ENCODE measurements at places on chromosomes 5 and 9. TPM values are rescaled to one million over a fixed set of nuclear protein-coding genes. Genes with fewer than 3 reads are reported as not detected.
A peak's percentile ranks its signal among the peaks of the same experiment; 100 is the strongest.

GRCh38 chr9:91419222-91420191 lies 4.1 kb downstream of the NFIL3 start:
- no peak for DNase-seq

- no peak for DNase-seq
Measured at GRCh38 chr5:18544421-18544820, 910.2 kb downstream of the TAF11L14 start.

- no peak for DNase-seq
Measured at GRCh38 chr5:22500556-22500955, 352.6 kb downstream of the CDH12 start.

DNA sequence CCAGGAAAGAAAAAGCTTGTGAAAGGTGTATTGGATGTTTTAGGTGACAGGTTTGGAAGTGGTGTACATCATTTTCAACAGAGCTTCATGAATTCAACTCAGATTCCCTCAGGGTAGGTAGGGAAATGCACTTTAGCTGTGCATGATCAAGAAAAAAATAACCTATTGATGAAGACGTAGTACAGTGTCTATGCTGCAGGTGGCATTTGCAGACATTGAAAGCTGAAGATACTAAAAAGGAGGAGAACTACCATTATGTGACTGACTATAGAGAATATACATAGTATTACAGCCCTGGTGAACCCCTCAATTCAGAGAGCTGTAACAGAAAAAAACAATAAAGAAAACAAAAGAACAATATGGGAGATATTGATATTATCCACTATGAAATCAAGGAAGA lies 2344.7 kb upstream of the ACO1 start:
- DNase-seq: no peak

GRCh38 chr9:136079211-136079915 lies 15.7 kb downstream of the NACC2 start:
- DNase-seq: peak; percentile 77

- DNase-seq: no peak
Measured at GRCh38 chr5:38009749-38010358, 170.0 kb upstream of the GDNF start.

GRCh38 chr9:27462846-27463245 lies 61.2 kb upstream of the IFNK start:
- DNase-seq: no peak

DNA sequence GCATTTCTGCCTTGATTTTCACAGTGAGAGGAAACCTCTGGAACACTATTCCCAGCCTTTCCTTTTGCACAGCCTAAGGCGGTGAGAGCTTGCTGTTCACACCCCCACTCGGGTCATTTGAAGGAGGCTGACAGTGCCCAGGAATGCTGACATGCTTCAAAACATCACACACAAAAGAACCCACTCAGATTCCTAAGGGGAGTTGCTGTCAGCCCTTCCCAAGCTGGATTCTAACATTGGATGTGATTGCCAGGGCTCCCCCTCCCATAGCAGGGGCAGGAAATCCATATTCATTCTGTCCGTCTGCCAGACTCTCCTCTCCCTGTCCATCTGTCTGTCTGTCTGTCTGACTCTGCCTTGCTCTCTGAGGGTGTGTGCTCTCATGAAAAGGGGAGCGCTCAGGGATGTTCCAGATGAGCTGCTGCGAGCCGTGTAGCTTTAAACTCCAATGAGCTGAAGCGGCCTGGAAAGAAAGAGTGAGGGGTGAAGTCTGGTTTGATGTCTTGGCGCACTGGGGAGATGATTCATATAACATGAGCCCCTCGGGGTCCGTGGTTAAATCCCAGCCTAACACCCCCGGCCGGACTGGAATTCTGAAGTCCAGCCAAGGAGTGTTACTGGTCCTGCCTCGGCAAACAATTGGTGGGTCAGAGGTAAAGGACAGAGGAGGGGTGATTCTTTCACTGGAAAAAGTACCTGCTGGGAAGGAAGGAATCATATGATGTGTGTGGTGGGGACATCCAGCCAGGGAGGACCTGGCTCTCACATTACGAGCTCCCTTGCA lies 517.0 kb downstream of the CCDC171 start:
- DNase-seq: no peak

- no peak for DNase-seq
Measured at GRCh38 chr5:32223972-32224609, 50.0 kb upstream of the GOLPH3 start.

GCNT1 gene
- 11.0 TPM for total RNA-seq

NR5A1 gene
- total RNA-seq: not detected

Measured in chondrocyte (in vitro differentiated cells).